ENCODE measurements at places on chromosomes 2 and 18. TPM values are rescaled to one million over a fixed set of nuclear protein-coding genes. Genes with fewer than 3 reads are reported as not detected.

Gene LYPD1
- polyA plus RNA-seq, result not detected

DNA sequence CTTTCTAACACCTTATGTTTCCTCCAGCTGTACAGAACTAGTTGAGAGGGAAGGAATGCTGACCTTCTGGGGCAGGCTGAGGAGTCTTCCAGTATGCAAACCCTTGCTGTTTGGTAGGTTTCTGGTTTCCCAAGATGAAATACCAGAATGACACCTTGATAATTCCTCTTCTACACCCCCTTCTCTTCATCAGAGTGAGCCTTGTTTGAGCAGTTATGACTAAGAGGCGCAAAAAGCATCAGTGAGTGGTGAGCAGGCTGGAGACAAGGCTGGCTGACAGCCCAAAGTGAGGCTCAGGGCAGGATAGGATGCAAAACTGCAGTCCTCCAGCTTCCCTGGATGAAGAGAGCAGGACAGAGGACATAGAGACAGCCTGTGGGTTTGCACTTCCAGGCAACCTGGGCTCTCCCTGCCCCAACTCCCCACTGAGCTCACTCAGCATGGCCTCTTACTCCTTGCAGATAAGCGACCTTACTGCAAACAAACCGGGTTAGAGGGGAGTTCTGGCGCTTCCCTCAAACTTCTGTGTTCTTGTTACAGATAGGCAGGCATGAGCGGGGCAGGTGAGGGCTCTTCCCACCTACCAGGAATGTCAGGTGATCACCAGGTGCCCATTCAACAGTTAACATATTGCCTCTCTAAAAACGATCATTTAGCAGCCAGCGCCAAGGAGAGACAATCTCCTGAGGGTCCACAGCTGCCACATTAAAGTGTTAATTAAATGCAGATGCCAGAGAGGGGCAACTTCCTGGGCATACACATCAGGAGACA is 5.4 kb downstream of the MPPE1 start:
- H3K4me1 ChIP-seq, result peaks cover 16% of the 10 kb centered on the region
- H3K36me3 ChIP-seq, result peaks cover 64% of the 10 kb centered on the region
- DNase-seq, result no peak
- no peaks in the 10 kb centered on the region for H3K27me3 ChIP-seq
- no peak overlapping the region for H3K27ac ChIP-seq
- H3K4me3 ChIP-seq, result no peak overlapping the region

- H3K4me3 ChIP-seq, result no peak overlapping the region
- H3K27me3 ChIP-seq, result peaks cover 12% of the 10 kb centered on the region
- no peak overlapping the region for H3K27ac ChIP-seq
- no peaks in the 10 kb centered on the region for H3K4me1 ChIP-seq
Measured at GRCh38 chr2:20491739-20492531, 45.1 kb downstream of the RHOB start.

GRCh38 chr18:9537677-9538076 is 62.4 kb downstream of the RALBP1 start:
- no peak overlapping the region for H3K27ac ChIP-seq
- H3K27me3 ChIP-seq, result no peaks in the 10 kb centered on the region
- no peak overlapping the region for H3K4me3 ChIP-seq
- no peaks in the 10 kb centered on the region for H3K4me1 ChIP-seq
- peaks cover 66% of the 10 kb centered on the region for H3K36me3 ChIP-seq

Gene RTP5
- polyA plus RNA-seq, result not detected

GRCh38 chr18:36826556-36826955 is 2.2 kb downstream of the TPGS2 start:
- no peak overlapping the region for H3K4me3 ChIP-seq
- no peaks in the 10 kb centered on the region for H3K27me3 ChIP-seq
- H3K4me1 ChIP-seq, result peaks cover 41% of the 10 kb centered on the region

Gene KDSR
- 65.4 TPM for polyA plus RNA-seq

DNA sequence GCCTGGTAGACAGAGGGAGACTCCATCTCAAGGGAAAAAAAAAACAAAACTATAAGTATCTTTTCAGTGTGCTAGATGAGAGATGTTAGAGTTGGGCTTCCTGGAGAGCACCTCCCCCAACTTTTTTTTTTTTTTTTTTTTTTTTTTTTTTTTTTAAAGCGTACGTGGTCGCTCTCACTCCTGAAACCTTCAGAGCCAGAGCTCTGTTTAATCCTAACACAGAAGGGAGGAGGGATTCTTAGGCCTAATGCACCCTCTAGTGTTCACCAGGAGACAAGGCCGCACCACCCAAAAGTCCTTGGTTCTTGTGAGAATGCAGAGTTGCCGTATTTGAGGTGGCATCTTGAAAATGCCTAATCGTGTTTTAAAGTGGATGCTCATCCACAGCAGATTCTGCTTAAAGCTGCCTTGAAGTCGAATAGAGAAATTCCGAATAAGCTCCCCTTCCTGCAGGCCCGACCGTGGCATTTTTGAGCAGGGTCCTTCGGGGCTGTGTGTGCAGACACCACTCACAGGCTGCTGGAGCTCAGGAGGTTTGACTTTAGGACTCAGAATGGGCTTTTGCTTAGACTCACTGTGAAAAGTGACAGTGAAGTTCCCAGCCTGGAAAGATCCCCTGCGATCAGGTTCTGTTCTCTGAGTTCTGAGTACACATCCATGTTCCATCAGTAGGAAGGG is 252.6 kb downstream of the AGAP1 start:
- DNase-seq, result peak; percentile 46
- no peaks in the 10 kb centered on the region for H3K4me1 ChIP-seq
- H3K4me3 ChIP-seq, result no peak overlapping the region
- H3K27ac ChIP-seq, result no peak overlapping the region
- no peaks in the 10 kb centered on the region for H3K36me3 ChIP-seq
- H3K27me3 ChIP-seq, result no peaks in the 10 kb centered on the region

GRCh38 chr2:71125506-71126294 is 4.3 kb downstream of the MCEE start:
- H3K4me1 ChIP-seq, result peaks cover 10% of the 10 kb centered on the region
- no peaks in the 10 kb centered on the region for H3K27me3 ChIP-seq

GRCh38 chr18:69387186-69387585 is 13.5 kb upstream of the DOK6 start:
- no peaks in the 10 kb centered on the region for H3K36me3 ChIP-seq
- H3K27me3 ChIP-seq, result no peaks in the 10 kb centered on the region
- no peak overlapping the region for H3K4me3 ChIP-seq
- no peak for DNase-seq
- no peak overlapping the region for H3K27ac ChIP-seq

DNA sequence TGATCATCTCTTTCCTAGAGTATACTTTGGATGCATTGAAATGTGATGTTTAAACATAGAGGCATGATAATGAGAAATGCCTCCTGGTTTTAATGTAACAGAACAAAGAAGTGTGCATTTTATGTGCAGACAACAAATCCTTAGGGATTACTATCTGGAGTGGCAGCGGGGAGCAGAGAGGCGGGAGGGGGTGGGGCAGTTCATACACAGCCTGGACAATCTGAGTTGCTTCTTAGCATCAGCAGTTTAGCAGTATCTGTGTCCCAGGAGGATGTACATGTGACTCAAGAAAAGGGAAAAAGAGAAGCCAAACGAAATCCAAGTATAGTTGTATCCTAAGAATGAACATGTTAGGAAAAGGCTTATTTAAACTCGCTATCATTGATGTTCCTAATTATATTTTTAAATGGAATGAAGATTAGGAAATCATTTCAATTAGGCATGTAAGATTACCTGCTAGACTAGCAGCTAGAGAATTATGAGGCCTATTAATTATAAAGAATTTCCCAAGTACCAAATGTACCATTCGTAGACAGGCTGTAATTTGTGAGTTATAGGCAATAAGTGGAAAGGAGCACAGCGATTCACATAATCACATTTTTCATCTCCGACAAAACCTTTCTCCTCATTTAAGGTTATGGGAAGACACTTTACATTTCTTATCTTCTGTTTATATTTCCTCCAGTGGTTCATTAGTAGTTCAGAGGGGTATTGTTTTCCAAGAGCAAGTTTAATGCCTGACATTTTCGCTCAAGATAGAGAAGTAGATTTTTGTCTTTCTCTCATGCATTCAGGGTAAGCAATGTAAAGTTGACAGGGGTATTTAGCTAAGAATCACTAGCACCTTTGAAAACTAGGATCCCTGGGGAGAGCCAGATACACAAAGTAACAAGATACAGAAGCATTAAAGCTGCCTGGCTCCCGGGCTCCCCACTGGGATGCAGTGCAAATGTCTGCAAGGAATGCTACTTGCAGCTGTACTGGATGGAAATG is 141.3 kb upstream of the NOSTRIN start:
- no peak overlapping the region for H3K4me3 ChIP-seq
- peak overlapping the region; percentile 26 for H3K27ac ChIP-seq
- peaks cover 9% of the 10 kb centered on the region for H3K36me3 ChIP-seq
- no peak for DNase-seq
- H3K27me3 ChIP-seq, result no peaks in the 10 kb centered on the region

DNA sequence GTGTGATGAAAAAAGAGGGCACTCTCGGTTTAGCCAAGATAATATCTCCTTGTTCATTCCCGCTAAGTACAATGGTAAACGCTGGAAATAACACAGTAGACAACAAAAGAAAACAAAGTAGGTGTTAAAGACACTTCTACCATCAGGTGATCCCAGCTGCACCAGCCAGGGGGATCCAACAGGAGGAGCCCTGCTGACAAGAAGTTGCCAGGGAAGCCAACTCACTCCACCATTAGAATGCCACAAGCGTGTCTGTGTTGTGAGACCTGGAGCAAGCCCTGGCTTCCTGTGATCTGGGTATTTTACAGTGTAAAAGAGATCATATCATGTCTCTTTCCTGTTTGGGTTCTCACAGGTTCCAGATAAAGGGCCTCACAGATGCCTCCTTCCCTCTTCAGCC is 117.0 kb downstream of the GRB14 start:
- H3K36me3 ChIP-seq, result no peaks in the 10 kb centered on the region
- H3K4me3 ChIP-seq, result no peak overlapping the region
- H3K27ac ChIP-seq, result no peak overlapping the region
- no peak for DNase-seq
- no peaks in the 10 kb centered on the region for H3K27me3 ChIP-seq
- no peaks in the 10 kb centered on the region for H3K4me1 ChIP-seq

GRCh38 chr18:5651736-5652135 is 107.9 kb upstream of the EPB41L3 start:
- no peaks in the 10 kb centered on the region for H3K36me3 ChIP-seq
- peaks cover 1% of the 10 kb centered on the region for H3K27me3 ChIP-seq
- no peak overlapping the region for H3K27ac ChIP-seq
- no peak for DNase-seq
- H3K4me3 ChIP-seq, result no peak overlapping the region

- DNase-seq, result no peak
- H3K4me1 ChIP-seq, result no peaks in the 10 kb centered on the region
- no peaks in the 10 kb centered on the region for H3K27me3 ChIP-seq
Measured at GRCh38 chr2:117108741-117109267, 705.7 kb upstream of the DDX18 start.

GRCh38 chr2:240477916-240478315 is 42.5 kb downstream of the GPC1 start:
- H3K4me1 ChIP-seq, result no peaks in the 10 kb centered on the region
- no peak for DNase-seq
- no peak overlapping the region for H3K4me3 ChIP-seq
- H3K27ac ChIP-seq, result no peak overlapping the region
- H3K36me3 ChIP-seq, result peaks cover 16% of the 10 kb centered on the region

Gene FMNL2
- 0.14 TPM for polyA plus RNA-seq

Gene TMEM37
- not detected for polyA plus RNA-seq

GRCh38 chr2:24021122-24021998 is 11.5 kb downstream of the MFSD2B start:
- no peak for DNase-seq
- H3K4me1 ChIP-seq, result peaks cover 8% of the 10 kb centered on the region
- H3K27ac ChIP-seq, result no peak overlapping the region
- peaks cover 26% of the 10 kb centered on the region for H3K36me3 ChIP-seq

DNA sequence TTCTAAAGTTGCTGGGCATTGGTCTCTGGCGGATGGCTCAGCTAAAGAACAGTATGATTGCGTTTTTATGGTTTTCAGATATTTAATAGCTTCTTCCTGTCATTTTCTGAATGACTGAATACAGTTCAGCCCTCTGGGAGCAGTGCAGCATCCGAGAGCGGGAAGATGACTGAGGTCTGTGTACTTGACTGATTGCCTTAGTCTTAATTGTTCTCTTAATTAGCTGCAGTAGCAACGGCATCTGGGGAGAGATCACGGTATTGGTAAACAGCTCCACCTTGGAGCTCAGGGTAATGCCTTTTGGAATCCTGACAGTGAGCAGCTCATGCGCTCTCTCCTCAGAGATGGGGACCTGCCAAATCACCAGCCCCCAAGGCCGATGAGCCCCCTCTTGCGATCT is 481.4 kb upstream of the SPRED2 start:
- H3K36me3 ChIP-seq, result no peaks in the 10 kb centered on the region
- H3K27ac ChIP-seq, result no peak overlapping the region
- no peak overlapping the region for H3K4me3 ChIP-seq
- DNase-seq, result no peak

GRCh38 chr2:160076241-160076640 is 13.8 kb upstream of the PLA2R1 start:
- no peaks in the 10 kb centered on the region for H3K27me3 ChIP-seq
- peaks cover 6% of the 10 kb centered on the region for H3K4me1 ChIP-seq
- no peak for DNase-seq
- H3K36me3 ChIP-seq, result no peaks in the 10 kb centered on the region

Gene HPCAL1
- 122 TPM for polyA plus RNA-seq

Gene CD302
- polyA plus RNA-seq, result 0.82 TPM

DNA sequence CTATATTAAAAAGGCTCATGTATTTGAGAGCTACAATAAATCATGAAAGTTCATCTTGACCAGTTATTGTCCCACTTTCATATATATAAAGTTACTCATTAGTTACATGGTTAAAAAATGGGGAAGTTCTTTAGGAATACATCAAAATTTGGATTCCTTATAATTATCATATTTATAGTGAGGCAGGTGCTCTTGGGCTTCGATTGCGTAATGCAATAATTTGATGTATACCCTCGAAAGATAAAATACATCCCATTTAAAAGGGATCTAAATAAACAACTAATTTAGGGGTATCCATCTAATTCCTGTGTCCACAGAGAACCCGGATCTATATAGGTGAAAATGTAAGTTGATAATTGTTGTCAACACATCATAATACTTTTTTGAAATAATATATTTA is 444.6 kb downstream of the RIT2 start:
- H3K4me1 ChIP-seq, result no peaks in the 10 kb centered on the region
- no peaks in the 10 kb centered on the region for H3K27me3 ChIP-seq
- no peak overlapping the region for H3K27ac ChIP-seq
- no peak overlapping the region for H3K4me3 ChIP-seq
- DNase-seq, result no peak
- no peaks in the 10 kb centered on the region for H3K36me3 ChIP-seq

DNA sequence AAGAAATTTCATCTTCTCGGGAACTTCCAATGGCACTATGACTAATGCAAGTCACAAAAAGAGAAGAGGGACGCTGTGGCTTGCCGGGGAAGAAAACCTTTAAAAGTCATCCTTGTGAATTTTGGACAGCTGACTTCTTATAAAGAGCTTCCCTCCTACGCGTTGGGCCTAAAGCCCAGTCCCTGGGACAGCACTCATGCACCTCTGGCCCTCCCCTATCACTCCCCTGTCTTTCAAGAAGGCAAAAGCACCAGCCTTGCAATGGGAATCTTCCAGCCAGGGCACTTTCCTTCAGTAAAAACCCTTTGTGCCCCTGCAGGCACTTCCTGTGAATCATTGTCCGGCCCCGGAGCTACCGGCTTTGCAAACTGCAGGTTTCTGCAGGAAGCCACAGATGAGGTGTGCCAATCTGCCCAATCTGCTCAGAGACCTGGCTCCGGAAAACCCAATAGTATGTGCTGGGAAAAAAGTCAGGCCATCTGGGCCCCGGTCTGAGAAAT is 7.1 kb downstream of the MREG start:
- H3K36me3 ChIP-seq, result no peaks in the 10 kb centered on the region
- no peak overlapping the region for H3K27ac ChIP-seq
- no peak overlapping the region for H3K4me3 ChIP-seq
- no peak for DNase-seq

Gene MFSD2B
- polyA plus RNA-seq, result 0.14 TPM

Data from naive thymus-derived CD8-positive, alpha-beta T cell (primary cell).